ENCODE measurements at places on chromosomes 4 and X. TPM values are rescaled to one million over a fixed set of nuclear protein-coding genes. Genes with fewer than 3 reads are reported as not detected.

DNA sequence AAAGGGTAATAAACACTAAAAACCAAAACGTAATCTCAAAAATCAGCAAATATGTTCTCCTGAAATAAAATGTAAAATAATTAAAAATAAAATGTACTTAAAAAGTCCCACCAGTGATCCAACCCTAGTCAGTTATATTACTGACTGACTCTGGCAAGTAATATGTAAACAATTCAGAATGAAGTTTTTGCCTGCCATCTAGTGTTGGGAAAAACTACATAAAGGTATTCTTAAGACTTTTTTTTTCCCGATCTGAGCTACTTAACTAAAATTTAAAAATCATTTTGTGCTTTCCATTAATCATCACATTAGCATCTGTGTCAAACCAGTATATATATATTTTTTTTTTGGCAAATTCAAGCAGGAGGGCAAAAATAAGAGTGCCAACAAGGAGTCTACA, 24.0 kb downstream of the RCHY1 start:
- no peaks in the 10 kb centered on the region for H3K36me3 ChIP-seq
- no peaks in the 10 kb centered on the region for H3K27me3 ChIP-seq

Gene TBC1D14
- total RNA-seq = 37.9 TPM

- DNase-seq = no peak
- H3K4me3 ChIP-seq = no peak overlapping the region
- no peaks in the 10 kb centered on the region for H3K36me3 ChIP-seq
- no peaks in the 10 kb centered on the region for H3K27me3 ChIP-seq
Measured at GRCh38 chrX:38318196-38318595, 9.1 kb downstream of the RPGR start.

Gene POU4F2
- total RNA-seq = not detected

DNA sequence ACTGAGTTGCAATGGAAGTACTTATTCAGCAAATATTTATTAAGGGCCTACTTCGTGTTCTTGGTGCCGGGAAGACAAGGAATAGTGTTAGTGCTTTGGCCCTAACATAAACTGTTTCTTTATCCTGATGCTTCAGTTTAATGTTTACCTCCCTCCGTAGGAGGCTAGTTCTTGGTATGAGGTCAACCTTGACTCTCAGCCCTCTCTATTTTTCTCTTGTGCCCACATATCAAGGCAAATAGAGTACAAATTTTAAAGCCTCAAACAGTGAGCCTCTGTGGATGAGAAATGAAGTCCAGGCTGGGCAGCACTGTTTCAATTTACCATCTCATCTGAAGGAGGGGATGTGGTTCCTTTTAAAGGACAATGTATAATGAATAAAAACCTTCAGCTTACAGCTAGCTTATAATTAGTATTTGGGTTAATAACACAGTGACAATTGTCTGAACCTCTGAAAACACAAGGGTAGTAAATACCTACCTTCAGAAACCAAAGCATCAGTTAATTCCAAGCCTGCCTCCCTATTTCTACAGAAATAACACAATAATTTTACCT, 68.5 kb downstream of the SH3RF1 start:
- no peak for DNase-seq
- no peak overlapping the region for H3K4me3 ChIP-seq
- no peak overlapping the region for H3K27ac ChIP-seq
- H3K36me3 ChIP-seq = no peaks in the 10 kb centered on the region
- peaks cover 8% of the 10 kb centered on the region for H3K4me1 ChIP-seq

DNA sequence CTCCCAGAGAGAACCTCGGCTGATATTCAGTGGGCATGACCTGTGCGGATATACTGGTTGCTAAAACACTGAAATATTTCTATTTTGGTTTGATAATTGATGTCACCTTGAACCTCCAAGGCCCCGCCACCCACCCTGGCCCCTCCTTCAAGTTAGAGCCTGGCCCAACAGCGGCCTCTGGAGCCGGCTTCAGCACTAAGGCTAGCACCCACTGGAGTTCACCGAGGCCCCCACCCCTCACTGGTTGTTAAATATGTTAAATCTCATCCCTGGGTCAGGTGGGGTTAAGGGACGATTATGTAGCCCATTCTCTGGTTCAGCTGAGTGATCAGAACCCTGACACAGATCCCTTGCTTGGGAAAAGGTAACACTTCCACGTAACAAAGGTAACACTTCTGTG, 24.3 kb downstream of the SEL1L3 start:
- no peak overlapping the region for H3K4me3 ChIP-seq
- H3K4me1 ChIP-seq = no peaks in the 10 kb centered on the region
- H3K36me3 ChIP-seq = no peaks in the 10 kb centered on the region
- no peak for DNase-seq
- no peak overlapping the region for H3K27ac ChIP-seq

DNA sequence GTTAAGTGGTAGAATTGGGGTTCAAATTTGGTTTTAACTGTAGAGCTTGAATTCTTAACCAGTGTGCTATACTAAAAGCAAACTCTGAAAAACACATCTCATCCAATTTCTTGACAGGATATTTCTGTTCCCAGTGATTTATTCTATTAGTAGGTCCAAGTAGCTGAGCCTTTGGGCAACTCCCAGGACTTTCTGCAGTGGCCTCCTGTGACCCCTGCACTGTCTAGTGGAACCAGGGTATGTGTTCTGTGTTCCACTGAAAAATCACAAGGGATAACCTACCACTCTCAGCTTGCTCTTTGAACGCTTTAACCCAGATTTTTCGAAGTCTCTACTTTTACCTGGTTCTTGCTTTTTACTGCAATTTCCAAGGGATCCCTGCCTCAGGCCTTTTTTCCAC, 58.0 kb upstream of the SCOC start:
- H3K4me3 ChIP-seq = no peak overlapping the region
- H3K27me3 ChIP-seq = no peaks in the 10 kb centered on the region
- H3K27ac ChIP-seq = no peak overlapping the region
- no peaks in the 10 kb centered on the region for H3K36me3 ChIP-seq
- no peak for DNase-seq

Gene DKK2
- 0.30 TPM for total RNA-seq

- no peak overlapping the region for H3K27ac ChIP-seq
- H3K36me3 ChIP-seq = no peaks in the 10 kb centered on the region
Measured at GRCh38 chr4:102518703-102519131, 17.6 kb downstream of the NFKB1 start.

DNA sequence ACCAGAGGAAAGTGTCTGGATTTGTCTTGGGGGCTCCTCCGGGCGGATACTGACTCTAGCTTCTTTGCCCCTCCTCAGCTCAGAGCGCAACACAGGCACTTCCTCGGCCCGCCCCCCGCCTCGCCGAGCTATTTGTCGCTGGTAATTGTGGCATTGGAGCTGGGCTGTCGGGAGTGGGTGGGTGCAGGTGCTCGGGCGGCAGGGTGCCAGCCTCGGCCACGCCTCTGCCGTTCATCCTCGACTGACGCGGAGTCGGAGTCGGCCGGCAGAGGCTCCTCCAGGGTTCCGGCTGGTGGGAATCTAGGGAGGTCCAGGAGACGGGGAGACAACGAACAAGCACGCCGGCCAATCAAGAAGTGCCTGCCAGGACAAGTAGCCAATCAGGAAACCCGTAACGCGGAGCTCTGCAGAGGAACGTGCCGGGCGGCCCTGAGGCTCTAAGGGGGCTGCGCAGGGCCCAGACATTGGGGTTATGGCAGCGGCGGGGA, 3.9 kb upstream of the SYN1 start:
- H3K4me1 ChIP-seq = no peaks in the 10 kb centered on the region
- H3K27me3 ChIP-seq = no peaks in the 10 kb centered on the region
- no peak overlapping the region for H3K27ac ChIP-seq

- DNase-seq = no peak
- no peaks in the 10 kb centered on the region for H3K27me3 ChIP-seq
- no peaks in the 10 kb centered on the region for H3K36me3 ChIP-seq
Measured at GRCh38 chr4:164501074-164501473, 252.9 kb upstream of the SMIM31 start.

DNA sequence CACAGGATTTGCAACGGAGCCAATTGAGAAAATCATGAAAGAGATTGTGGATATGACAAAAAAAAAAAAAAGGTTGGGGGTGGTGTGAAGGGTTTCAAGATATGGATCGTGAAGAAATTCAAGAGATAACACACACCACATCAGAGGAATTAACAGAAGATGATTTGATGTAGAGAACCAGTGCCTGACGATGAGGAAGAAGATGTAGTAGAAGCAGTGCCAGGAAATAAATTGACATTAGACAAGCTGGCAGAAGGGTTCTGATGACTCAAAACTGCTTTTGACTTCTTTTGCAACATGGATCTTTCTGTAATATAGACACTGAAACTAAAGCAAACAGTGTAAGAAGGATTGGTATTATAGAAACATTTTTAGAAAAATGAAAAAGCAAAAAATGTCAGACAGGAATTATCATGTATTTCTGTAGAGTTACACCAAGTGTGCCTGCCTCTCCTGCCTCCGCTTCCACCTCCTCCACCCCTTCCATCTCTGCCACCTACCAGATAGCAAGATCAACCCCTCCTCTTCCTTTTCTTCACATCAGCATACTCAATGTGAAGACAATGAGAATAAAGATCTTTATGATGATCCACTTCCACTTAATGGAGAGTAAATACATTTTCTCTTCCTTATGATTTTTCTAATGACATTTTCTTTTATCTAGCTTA, 127.5 kb upstream of the OTUD4 start:
- H3K27ac ChIP-seq = no peak overlapping the region
- DNase-seq = no peak
- H3K36me3 ChIP-seq = no peaks in the 10 kb centered on the region
- no peak overlapping the region for H3K4me3 ChIP-seq

Gene ARR3
- not detected for total RNA-seq

Gene DDIT4L
- total RNA-seq = 3.0 TPM

GRCh38 chr4:81490403-81491160, 18.9 kb upstream of the RASGEF1B start:
- no peak overlapping the region for H3K4me3 ChIP-seq
- no peak for DNase-seq
- peaks cover 2% of the 10 kb centered on the region for H3K4me1 ChIP-seq
- H3K36me3 ChIP-seq = no peaks in the 10 kb centered on the region

GRCh38 chr4:102163404-102164140, 181.7 kb downstream of the SLC39A8 start:
- DNase-seq = no peak
- no peaks in the 10 kb centered on the region for H3K36me3 ChIP-seq
- no peaks in the 10 kb centered on the region for H3K27me3 ChIP-seq
- no peak overlapping the region for H3K27ac ChIP-seq
- H3K4me1 ChIP-seq = no peaks in the 10 kb centered on the region

Measured in ovary (tissue), 10 donors.